ENCODE measurements at places on chromosomes 4 and X.

DNA sequence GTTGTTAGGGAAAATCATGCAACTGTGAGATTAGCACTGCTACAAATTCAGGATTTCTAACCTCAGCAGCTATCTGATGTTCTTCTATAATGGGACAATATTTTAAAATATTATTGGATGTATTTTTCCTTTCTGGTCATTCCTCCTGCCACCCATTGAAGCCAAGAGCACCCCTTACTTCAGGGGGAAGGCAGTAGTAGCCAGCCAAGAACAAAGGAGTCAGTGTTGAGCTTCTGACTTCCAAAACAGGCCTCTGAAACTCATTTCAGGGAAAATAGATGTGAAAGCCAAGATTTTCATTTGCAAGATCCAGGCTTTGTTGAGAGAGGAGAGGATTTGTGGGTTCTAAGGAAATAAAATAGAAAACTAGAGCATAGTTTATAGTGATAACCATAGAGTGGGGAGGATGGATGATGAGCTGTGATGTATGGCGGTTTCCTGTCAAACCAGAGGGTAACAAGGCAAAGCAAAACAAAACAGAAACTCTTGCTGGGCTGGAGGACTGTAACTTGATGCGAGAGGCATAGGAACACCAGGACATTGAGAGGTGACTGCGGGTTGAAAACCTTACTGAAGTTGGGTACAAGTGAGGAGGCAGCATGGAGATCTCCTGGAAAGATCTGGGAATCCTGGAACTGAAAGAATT lies 173.7 kb upstream of the LEF1 start:
- no peak for DNase-seq

DNA sequence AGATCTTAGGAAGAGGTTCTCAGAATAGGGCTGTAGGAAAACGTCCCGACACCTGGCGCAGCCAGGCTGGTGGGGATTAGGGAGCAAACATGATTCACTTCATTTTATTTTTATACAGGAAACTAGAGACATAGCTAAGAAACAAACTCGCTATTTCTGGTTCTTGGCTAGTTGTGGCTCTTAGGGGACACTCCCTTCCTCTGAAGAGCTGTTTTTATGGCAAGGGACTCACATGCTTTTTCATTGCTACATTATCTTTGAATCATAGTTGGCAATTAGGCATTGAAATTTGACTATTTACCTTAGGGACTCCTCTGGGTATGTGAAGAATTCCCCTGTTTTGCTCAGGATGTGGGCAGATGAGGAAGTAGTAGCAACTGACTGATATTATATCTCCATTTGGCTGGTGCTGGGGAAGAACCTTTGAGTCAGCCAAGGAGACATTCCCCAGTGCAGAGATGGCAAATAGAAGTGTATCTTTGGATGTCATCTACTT lies 174.5 kb downstream of the SMIM20 start:
- no peak for DNase-seq

DNA sequence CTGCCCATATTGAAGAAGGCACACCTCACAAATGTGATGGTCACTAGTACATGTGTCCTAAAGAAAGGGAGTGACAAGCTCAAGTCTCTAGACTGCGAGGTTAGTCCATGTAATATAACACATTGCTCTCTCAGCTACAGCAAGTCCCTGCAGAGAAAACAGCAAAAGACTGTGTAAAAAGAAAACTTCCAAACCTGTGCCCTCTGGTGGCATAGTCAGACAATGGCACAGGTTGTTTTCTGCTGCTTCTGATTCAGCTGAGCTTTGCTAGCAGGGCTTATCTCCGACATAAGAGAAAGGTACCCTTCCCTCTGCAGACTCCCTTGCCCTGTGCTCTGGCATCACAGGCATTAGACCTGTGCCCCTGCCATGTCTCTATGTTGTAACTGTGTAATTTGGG lies 1.4 kb upstream of the SERPINA7 start:
- peak; percentile 36 for DNase-seq

DNA sequence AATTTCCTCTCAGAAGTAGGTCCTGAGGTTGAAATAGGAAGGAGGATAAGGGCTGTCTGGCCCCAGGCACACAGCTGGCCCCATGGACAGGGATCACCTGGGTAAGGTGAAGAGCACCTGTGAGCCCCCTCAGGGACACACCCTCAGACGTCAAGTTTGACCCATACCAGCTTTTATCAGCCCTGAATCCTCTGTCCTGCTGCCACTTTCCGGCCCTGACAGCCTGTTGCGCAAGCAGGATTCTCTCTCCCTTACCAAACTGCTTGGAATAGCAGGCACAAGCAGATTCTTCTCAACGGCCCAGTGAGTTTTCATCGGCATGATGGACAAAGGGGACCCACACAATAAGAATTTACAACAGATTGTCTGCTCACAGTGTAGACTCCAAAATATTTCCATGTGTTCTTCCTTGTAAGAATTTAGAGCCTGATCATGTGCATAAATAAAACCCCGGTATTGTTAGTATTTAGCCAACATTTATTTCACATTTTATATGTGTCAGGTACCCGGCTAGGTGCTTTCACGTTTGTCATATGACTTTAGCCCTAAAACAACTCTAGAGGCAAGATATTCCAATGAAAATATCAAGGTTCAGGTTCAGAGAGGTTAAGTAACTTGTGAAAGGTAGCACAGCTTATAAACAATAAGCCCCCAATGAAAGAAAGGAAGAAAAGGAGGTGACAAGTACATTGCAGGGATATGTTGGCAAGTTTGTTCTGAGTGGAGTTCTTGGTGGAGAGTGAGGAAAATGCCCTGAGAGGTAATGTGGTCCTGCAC lies 107.2 kb upstream of the KIT start:
- DNase-seq: no peak

GRCh38 chrX:53321943-53322497 lies 40.6 kb upstream of the IQSEC2 start:
- no peak for DNase-seq

DNA sequence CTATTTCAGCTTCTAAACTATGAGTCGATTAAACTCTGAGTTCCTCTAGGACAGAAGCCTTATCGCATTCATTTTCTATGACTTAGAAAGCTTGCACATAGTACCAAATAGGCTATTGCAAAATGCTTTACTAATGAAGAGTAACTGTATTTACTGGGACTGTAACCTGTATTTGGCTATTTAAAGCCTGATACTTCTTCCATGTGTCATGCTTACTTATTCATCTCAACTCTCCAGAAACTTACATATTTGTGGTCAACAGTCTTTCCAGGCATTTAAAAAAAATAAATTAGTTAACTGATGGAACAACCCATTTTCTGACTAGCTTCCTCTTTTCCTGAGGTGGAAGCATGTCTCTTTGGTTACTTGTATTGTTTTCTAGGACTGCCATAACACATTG lies 467.9 kb downstream of the PCDH11X start:
- peak; percentile 18 for DNase-seq

DNA sequence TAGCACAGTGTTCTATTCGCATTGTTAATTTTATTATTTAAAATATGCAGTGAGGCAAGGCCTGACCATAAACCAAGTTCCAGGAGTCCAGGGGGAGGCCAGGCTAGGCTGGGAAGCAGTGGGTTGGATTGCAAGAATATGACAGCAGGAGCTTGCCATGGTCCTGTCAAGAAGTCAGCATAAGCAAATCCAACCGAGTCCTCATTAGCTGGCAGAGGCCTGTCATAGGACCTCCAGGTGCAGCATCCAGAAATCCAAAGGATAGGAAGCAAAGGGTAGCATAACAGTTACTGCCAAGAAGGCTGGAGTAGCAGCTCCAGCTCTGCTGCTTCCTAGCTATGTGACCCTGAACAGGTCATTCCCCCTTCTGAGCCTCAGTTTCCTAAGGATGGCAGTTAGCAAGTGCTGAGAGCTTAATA lies 13.4 kb downstream of the PJA1 start:
- no peak for DNase-seq

DNA sequence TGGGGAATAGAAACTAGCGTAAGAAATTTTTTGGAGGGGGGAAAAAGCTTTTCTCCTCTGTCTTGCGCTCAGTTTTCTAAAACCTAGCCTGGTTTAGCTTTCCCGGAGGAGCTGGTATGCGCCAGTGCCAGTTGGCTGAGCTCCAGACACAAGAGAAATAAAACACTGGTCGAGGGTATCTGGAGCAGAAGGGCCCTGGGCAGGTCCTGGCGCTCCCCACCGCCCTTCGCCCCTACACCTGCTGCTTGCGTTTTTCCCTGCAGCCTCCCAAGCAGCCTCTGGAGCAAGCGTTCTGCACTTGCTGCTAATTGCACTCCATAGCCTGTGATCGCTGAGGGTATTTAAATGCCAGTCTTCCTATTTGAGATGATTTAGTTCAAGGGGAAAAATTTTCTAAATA lies 816 bp downstream of the EREG start:
- DNase-seq: no peak

DNA sequence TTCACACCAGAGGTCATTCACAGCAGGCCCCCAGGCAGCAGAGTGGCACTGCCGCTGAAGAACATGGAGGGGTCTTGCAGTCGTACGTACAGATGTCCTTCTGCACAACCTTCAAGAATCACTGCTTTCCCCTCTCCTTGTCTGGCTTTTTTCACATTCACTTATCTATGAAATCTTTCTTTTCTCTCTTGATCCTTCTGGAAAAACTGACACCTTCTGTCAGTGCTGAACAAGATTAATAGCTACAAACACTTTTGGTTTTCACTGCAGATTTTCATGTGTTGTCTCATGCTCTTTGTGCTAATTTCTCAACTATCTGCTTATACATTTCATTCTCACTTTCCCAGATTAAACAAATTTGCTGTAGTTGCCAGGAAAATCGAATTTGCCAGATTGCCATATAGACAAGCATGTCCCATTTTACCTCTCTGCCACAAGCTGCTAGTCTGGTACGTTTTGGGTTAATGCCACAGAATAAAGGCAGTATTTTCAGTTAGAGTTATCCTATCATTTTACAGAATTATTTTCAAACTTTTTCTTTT lies 83.1 kb downstream of the RPS3A start:
- no peak for DNase-seq

DNA sequence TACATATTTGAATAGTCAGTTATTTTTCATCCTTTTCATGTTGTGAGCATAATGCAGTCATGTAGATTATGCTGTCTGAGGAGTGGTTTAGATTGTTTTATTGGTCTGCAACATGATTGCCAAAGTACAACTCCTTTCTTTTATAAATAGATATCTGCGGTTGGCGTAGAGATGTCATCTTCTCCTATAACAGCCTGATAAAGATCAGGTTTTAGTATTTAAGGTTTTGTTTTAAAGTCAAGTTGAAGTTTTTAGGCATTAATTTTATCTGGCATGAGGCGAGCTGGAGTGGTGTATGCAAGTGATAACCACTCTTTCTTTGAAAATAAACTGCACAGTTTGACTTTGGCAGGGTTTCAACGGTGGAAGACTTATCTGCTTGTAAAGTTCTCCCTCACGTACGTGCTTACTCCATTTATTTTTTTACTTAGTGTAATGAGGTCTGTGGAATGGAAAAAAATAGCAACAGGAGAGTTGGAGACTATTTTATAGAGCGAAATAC lies 126.3 kb downstream of the FBXO8 start:
- no peak for DNase-seq

DNA sequence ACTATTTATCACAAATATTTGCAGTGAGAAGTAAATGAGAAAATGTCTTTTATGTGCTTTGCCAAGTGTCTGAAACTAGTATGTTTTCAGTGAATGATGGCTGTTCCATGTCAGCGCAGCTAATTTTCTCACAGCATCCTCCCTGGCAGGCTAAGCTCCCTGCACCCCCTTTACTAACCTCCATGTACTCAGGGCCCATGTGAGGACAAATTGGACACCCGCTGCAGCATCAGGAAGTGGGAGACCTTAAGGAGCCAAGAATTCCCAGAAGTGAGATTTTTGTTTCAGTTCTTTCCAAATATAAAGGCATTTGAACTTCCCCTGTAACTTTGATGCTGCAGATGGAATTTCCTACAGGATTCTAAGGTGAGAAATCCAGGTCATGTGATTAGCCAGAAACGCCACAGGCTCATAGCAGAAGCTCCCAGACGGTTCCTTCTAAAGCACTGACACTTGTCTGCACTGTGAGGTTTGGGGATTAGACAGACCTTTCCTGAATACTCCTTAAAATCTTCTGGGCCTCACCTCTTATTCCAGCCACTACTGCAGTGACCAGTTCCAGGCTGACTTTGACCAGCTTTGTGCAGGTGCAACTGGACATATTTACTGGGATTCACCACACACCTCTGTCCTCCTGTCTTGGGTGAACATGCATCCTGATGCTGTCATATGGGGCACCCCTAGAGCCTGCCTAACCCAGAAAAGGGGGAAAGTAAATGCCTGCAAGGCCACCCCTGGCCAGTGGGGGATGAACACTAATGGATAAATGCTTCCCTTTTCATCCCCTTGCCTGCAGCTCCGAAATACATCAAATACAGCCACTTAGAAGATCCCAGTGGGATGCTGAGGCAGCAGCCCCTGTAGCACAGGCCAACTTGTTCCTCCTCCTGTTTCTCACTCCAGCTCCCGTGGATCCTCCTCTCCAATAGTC lies 45.9 kb downstream of the LGI2 start:
- no peak for DNase-seq

DNA sequence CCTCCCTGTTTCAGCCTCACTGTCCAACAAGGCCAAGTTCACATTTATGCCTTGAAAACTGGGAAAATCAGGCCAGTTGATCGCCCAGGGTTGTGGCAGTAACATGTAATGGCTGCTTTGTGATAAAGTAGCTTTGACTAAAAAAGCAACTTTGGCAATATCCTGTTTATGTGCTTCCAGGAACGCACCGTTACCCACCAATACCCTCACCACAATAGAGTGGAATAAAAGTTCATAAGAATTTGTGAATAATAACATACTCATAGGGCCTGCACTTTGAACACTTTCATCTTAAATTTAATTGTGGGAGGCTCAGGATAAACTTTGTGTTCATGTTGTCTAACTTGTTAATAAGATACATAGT lies 80.7 kb upstream of the MAML3 start:
- no peak for DNase-seq

DNA sequence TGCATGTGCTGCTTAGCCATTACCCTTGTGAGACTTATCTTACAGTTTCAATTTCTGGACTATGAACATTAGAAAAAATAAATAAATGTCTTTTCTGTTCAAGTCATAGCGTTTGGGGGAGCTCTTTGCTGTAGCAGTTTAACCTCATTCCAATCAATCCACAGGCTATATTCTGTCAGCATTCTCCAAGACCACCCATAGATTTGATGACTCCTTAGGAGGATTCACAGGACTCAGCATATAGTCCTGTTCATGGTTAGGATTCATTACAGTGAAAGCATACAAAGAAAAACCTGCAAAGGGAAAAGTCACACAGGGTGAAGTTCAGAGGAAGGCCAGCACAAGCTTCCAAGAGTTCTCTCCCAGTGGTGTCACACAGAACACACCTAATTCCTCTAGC lies 180.5 kb downstream of the ADAMTS3 start:
- no peak for DNase-seq

GRCh38 chr4:177093964-177094363 lies 215.7 kb upstream of the NEIL3 start:
- DNase-seq: no peak

All from RKO (cell line).